ENCODE measurements at places on chromosomes 6 and 20.

DNA sequence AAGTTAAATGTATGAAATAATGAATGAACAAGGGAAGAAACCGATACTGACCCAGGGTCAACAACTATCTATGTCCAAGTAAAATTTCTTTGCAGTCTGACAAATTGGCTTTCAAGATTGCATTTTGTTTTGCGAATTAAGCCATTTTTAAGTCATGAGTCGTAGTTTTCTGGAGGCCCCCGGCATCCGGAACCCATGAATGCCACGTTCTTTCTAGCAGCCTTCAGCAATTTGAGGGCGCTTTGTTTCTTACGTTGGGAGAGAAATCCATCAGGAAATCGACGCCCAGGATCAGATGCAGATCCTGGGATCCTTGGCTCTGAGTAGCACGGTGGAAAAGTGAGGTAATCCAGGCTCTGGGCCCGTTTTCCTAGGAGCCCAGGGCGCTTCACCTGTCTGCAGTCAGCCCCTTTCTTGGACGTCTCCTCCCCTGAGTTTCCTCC lies 309 bp upstream of the ABRACL start:
- DNase-seq, result no peak

DNA sequence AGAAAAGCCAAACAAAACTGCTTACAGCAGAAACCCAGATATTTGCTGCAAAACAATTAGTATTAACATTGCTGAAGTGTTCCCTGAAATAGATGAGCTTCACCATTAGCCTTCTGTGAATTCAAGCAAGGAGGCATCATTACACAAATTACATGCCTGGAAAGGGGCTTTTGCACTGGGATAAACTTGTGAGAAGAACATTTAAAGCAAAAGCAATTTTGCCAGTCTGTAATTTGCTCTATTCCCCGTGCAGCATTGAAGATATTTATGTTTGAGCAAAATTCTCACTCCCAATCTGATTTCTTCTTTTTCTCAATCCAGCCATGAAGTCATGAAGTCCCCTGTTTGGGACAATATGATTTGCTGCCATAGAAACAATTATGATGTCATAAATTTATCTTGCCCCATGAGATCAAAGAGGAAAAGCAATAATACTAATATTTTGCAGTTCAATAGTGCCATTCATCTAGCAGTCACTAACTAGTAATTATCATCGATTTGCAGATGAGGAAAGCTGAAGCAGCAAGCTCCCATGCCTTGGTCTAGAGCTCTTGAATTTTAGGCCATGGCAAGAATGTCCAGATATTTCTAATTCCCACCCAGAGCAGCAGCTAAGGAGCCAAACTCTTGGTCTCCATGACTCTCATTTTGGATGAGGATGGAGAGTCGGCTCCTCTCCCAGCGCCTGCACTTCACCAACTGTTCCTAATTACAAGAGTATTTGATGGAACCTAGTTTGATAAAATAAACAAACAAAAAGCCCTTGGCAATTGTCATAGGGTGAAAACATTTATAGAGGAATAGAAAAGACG lies 49.5 kb upstream of the CCN6 start:
- no peak for DNase-seq

DNA sequence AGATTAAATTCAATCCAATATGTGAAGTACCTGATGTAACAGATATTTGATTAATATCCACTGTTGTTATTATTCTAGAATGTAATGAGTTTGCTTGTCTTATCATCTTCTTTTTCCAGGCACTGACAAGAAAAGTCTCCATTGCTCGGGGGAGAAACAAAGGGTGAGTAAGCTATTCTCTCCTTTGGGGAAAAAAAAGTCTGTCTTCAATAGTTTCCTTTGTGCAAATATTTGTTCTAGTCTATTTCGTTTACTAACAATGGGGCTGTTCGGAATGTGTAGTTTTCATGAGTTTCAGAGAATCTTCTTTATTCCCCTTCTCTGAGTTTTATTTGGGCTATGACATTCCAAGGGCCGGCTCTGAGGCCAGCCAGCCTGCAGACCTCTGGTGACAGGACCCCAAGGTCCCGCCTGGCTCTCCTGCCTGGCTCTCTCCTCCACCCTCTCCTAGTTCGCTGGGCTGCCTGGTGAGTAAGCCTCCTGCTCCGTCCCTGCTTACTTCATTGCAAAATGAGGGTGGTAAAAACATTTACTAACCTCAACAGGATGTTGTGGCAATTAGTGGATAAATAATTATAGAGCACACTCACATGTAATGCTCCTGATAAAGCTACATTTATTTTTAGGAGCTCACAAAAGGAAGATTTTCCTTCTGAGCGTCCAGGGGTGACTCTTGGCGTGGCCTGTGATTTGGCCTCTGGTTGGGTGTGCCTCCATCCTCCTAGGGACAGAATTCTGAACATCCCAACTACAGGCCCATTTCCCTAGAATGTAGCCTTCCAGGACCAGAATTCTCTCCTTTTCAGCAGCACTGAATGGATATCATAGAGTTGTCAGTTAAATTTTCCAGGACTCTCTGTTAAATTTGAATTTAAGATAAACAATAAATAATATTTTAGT lies 43.1 kb upstream of the SNX9 start:
- DNase-seq, result no peak

DNA sequence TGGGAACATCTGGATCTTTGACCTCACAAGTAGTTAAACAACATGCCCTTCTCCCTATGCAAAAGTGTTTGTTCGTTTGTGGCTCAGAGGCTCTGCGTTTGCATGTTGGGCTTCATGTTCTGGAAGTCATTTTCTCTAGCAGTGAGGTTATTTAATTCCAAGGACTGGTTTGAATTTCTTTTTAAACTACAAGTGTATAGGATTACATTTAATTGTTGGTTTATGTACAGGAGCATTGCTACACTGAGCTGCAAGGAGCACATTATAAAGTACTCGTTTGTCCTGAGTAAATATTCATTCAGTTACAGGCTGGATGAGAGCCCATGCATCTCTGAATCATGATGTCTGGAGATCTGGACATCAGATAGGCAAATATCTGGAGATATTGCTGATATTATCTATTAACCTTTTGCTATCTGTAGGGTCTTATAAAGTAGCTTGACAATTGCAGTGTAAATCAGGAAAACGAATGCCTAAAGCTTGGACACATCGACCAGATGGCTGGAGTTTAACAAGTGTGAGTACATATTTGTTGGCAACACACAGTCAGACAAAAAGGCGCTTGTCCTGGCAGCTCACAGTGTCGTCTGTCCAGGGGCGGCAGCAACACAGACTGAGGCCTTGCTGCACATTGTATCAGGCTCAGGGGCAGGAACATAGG lies 84.6 kb downstream of the PDE7B start:
- DNase-seq, result peak; percentile 84

DNA sequence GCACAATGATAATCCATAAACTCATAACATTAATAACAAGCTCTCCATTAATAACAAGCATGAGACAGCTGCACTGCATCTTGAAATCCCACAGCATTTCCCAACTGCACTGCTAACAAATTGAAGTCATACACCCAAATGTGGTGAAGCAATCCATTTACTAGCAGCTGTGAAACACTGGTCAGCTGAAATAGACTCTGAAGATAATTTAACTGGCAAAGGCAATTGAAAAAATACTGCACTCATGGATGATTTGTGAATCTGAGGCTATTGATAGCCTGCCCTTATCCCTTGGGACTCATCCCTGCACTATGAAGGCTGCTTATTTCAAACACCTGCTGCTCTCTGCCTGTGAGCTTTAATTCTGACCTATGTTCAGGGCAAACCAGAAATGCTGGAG lies 49.1 kb upstream of the PLCB1 start:
- DNase-seq, result no peak

GRCh38 chr20:40893610-40894236 lies 134.9 kb upstream of the TOP1 start:
- no peak for DNase-seq

DNA sequence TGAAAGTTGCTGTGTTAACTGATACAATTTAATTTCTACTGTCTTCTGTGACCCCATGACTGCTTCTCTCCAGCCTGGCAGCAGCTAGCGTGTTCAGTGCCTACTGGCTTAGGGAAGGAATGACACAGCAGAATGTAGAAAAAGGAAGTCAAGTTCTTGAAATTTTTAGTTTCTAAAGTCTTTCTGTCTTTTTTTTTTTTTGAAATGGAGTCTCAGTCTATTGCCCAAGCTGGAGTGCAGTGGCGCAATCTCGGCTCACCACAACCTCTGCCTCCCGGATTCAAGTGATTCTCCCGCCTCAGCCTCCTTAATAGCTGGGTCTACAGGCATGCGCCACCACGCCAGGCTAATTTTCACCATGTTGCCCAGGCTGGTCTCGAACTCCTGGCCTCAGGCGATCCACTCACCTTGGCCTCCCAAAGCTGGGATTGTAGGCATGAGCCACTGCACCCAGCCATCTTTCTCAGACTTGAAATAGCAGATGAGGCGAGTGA lies 39.3 kb downstream of the PCNA start:
- DNase-seq, result no peak

GRCh38 chr20:12936524-12936923 lies 72.2 kb upstream of the SPTLC3 start:
- DNase-seq, result no peak

DNA sequence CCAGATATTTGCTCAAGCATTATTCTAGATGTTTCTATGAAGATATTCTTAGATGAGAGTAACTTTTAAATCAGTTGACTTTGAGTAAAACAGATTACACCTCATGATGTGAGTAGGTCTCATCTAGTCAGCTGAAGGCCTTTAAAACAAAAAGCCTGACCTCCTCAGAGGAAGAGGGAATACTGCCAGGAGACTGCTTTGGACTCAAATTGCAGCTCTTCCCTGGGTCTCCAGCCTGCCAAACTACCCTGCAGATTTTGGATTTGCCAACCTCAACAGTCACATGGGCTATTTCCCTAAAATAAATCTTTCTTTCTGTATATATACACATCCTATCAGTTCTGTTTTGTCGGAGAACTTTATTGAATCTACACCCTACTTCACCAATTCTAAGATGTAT lies 182.5 kb upstream of the TENT5A start:
- no peak for DNase-seq

DNA sequence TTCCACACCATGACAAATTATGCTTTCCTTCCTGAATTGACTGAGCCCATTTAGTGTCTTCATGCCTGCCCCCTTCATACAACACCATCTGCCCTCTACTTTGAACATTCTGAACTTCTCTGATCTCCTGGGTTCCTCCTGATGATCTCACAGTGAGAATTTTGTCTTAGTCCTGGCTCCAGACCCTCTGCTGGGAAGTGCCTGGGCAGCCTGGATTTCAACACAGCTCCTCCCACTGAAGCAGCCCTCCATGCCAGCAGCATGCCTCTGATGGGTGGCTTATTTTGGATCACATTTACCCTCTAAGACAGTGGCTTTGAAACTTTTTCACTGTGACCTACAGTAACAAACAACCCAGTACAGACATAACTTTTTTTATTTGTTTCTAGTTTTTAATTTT lies 41.5 kb downstream of the DSE start:
- no peak for DNase-seq

DNA sequence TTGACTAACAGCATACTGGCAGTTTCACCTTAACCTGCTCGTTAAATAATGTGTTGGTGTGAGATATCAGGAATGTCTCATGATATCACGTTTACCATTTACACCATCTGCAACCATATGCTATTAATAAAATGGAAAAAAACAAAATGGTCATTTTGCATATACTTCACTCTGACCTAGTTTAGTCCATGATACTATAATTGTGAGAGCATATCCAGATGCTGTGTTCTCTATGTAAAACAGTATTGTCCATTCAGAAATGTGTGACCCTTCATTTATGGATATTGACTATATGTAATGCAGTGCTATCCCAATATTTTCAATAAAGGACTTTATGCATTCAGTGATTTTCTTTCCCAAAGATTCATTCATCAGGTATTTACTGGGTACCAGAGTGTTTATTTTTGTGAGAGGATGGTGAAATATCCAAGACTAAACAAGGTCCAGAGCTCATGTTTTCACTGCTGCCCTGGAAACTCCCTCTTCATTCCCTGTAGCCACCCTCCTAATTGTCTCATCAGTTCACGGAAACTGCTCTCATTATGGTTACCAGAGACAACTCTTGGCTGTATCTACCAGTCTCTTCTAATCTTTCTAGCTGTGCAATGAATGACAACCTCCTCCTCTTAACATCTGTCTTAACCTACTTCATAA lies 25.7 kb upstream of the HINT3 start:
- DNase-seq, result no peak

DNA sequence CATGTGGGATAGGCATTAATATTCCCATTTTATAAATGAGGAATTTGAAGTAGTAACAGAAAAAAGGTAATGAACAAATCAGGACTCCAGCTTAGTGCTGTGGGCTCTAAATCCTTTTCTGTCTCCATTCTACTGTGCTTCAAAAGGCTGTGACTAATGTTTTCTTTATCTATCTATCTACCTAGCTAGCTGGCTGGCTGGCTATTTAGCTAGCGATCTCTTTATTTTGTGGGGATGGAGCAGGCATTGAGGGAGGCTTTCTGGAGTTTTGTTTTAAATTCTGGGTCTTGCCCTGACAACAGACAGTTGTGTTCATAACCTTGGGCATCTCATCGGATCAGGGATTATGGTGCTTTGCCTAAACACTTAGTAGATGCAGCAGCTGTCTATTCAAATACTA lies 139.2 kb downstream of the SOX4 start:
- no peak for DNase-seq

DNA sequence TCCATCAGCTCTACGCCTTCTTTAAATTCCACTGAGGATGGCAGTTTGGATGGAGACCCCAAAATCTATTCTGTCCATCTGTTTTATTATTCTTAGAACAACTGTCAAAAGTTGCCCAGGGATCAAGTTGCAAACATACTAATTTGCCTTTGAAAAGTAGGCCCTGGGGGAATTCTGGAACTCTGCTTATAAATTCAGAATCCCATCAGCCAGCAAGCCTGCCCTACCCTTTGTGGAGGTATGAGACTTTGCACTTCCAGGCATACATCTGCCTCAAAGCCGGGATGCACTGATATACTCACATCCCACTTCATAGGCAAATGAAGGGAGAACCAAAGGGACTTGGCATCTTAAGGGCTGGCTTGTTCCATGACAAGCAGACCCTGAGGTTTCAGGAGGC lies 93.6 kb downstream of the INSM1 start:
- DNase-seq, result no peak

DNA sequence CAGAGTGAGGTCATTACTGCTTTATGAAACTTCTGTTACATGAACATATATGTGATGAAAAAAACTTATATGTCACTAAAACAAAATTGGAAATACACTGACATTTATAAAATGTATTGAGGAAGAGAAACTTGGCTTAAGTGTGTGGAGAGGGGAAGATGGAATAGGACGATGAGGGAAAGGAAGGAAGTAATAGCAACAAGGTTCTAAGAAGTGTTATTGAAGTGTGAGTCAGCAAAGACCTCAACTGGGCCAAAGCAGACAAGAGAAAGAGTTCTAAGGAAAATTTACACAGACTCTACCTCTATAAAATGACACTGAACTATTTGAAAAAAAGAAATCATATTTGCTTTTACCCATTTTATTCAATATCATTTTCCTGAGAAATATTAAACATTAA lies 38.3 kb downstream of the SNX3 start:
- DNase-seq, result no peak

Measured in HS-27A (cell line).